ENCODE measurements at places on chromosomes 12 and 14.

DNA sequence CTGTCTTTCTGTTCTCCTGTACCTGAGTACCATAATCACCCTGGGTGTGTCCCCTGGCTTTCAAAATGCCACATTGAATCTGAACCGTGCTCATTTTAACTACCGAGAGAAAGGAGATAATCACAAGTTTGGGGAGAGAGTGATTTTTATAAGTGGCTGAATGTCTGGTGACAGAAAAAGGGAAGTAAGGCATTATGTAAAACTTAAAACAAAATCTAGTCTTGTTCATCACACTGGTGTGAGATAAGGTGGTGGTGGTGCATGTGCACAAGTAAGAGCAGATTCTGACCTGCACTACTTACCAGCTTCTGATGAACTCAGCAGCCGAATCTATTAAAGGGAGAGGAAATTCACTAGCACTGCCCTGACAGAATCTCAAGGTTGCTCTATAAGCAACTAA, 56.3 kb downstream of the SPPL3 start:
- no peak for DNase-seq

GRCh38 chr12:84313323-84313675, 599.3 kb downstream of the SLC6A15 start:
- DNase-seq: no peak

DNA sequence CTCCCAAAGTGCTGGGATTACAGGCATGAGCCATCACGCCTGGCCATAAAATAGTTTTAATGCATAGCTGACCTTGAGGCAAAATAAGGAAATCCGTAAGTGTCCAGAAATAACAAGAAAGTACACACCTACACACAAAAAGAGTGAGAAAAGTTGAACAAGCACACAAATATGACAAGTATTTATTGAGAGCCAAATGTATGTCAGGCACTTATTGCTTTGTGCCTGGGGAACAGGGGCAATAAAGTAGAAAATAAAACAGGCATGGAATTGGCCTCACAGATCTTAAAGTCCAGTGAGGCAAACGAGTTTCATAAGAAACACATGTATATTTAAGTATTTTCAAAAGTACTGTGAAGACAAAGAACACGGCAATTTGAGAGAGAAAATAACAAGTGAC, 103.7 kb downstream of the ERGIC2 start:
- no peak for DNase-seq

- no peak for DNase-seq
These were observed 49.2 kb downstream of the SH2B3 start for GRCh38 chr12:111454716-111455447.

DNA sequence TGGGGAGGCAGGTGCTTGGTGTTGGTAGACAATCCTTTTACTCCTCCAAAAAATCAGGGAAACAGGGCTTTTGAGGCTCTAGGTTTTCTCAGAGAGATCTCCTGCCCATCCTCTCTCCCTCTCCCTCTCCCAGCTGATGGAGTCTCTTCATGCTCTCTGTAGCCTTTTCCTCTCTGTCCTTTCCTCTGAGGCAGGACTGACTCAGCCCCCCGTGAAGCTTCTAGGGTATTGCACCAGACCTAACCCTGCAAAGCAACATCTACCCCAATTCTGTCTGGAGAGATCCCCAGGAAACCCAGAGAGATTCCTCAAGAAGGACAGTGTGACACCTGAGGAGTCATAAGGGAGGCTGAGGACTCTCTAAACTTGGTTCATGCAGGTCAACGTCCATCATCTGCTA, 66.4 kb downstream of the CRACR2A start:
- no peak for DNase-seq

- DNase-seq: no peak
These were observed 229.4 kb downstream of the CHST11 start for GRCh38 chr12:104686196-104686595.

DNA sequence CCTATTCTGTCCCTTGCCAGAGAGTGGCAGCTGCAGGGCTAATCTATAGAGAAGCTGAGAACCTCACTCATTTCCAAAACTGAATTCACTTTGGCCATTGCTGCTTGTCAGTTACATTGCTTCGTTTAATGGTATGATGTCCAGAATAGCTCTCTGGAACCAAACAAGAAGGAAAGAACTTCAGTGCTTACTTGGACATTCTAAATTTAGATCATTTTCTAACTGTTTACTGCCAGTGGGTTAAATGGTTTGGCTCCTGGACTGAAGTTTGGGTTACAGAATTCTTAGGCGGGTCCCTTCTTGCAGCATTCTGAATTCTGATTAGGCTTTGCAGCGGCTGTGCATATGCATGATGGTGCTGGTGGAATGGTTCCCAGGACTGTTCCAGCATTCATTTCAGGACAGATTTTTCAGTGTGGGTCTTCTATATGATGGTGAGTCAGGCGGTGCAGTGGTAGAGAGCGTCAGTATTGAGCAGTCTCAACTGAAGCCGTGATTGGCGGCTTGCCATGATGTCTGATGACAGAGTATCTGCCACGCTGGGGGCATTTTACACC, 148.7 kb downstream of the DYRK2 start:
- DNase-seq: no peak

DNA sequence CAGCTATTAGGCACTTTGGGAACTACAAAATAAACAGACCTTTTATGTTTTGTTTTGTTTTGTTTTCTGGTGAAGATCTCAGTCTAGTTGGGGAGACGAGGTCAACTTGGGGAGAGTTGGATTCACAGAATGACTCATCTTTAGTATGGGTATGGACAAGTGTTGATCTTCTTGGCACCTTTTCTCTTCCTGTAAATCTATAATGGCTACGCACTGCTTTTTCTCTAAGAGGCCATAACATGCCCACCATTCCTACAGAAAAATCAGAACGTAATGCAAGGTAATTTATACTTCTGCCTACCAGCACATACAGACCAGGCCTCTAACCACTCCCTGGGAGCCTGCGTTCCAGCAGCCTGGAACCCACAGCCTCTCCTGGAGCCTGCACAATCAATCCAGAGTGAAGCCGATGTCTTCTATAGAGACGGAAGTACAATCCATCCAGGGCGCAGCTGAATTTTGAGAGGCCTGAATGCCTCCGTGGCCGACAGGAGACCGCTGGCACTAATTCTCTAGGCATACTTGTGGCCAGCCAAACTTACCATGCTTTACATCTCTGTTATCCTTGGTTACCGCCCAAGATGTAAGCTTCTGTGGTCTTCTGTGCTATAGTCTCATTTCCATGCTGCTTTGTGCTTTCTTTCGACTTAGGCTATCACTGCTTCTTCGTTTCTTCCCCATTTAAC, 717 bp downstream of the PPHLN1 start:
- DNase-seq: no peak

GRCh38 chr12:22728987-22729386, 104.0 kb downstream of the ETNK1 start:
- no peak for DNase-seq

DNA sequence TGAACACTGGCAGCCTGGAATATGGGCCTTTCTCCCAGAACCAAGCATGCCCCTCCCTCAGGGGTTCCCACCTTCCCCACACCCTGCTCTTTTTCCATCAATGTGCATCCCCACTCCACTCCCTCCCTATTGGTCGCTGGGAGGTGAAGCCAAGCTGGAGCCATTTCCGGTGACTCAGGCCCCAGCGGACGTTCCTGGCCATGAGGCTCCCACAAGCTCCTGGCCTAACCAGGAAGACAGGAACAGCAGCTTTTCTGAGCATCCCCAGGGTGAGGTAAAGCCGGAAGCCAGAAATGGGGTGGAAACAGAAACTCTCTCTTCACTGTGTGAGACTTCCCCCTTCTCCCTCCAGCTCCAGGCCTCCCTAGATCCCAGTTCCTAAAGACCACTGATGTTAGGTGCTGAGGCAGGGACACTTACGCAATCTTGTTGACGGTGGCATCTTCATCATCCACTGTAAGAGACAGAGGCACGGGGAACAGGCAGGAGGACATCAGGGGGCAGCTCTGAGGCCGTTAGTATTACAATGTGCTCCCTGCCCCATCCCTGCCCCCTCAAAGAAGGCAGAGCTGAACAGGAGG, 5.1 kb downstream of the LMBR1L start:
- DNase-seq: no peak

DNA sequence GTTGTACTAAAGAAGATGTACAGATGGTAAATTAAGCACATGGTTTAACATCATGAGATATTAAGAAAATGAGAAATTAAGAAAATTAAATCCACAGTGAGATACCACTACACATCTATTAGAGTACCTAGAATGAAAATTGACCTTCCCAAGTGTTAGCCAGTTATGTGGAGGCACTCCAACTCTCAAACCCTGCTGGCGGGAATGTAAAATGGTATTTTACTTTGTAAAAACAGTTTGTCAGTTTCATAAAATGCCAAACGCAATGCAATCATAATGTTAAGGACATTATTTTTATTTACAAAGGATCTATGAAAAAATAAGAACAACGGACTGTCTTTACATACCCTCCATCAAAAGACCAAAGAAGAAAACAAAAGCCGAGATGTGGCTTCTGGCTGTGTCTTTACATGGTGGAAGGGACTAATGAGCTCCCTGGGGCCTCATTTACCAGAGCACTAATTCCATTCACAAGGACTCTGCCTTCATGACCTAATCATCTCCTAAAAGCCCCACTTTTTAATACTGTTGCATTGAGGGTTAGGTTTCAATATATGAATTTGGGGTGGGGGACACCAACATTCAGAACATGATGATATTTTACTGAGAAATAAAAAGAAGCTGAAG, 1178.7 kb downstream of the AACS start:
- DNase-seq: no peak
